Nucleus accumbens (tissue), 56 donors: ENCODE measurements at places on chromosomes 11 and 22.

DNA sequence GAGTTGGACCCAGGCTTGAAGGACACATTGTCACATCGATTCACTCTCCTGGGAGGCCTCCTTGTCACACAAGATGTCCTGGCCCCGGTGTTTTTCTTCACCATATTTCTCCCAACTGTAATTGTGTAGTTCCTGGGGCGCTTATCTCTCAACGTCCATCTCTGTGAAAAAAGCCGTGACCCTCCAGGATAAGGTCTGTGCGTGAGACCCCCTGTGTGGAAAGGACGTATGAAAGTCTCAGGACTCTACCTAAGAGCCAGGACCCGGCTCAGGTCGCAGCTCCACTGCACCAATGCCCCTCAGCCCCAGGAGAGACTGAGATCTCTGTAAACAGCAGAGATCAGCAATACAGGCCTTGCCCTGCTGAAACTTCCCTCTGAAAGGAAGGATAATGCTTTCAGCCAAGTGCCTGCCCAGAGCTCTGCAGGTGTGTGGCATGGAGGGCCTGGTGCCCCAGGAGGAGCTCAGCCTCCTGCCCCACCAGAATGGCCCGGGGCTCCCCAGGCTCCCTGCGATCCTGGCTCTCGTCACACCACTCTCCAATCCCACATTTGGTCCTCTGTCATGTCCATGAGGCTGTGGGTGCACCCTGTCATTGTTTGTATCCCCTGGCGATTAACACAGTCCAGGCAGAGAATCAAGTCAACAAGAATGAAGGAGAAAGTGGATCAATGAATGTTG, 119.2 kb upstream of the TMEM45B start:
- no peak for DNase-seq

DNA sequence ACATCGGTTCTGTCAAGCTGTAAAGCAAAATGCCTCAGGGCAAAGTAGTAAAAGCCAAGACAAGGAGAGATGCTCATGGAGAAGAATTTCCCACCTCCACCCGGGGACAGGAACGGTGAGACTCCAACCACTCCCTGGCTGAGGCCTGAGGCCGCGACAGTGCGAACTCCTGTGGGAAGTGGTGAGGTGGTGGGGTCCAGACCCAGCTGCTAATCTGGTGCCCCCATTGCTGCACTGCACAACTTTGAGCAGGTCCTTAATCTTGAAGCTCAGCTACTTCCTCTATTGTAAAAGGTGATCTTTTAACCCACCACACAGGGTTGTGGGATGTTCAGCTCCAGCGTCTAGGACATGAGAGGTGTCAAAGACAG, 83.9 kb downstream of the ZC3H12C start:
- no peak for DNase-seq

DNA sequence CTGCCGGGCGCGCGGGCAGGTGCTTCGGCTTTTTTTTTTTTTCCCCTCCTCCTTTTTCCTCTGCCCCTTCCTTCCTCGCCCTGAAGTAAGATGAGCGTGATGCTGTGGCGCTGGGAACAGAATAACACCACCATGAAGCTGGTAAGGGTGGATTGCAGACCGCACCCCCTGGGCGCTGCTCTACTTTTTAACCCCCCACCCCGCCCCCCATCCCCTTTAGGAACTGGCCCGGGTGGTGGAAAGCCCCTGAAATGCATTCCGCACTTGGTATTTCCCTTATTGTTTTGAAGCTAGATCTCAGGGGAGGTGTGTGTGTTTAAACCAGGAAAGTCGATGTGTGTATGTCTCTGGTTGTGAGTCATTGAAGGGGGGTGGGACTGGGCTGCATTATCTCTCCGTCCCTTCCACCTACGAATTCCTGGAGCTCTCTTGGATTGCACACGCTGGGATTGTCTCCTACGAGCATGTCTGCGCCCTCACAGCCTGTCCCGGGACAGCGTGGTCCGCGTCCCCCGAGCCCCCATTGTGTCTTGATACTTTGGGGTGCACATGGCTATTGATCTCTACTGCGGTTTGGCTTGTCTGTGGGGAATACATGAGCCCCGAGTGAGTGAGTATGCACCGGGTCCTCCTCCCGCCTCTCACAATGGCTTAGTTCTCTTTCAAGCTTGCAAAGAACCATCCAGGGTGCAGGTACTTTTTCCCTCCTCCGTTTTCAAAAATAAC, 64.9 kb downstream of the NAV2 start:
- no peak for DNase-seq

GRCh38 chr22:19375435-19375834, 56.1 kb downstream of the HIRA start:
- DNase-seq: no peak

DNA sequence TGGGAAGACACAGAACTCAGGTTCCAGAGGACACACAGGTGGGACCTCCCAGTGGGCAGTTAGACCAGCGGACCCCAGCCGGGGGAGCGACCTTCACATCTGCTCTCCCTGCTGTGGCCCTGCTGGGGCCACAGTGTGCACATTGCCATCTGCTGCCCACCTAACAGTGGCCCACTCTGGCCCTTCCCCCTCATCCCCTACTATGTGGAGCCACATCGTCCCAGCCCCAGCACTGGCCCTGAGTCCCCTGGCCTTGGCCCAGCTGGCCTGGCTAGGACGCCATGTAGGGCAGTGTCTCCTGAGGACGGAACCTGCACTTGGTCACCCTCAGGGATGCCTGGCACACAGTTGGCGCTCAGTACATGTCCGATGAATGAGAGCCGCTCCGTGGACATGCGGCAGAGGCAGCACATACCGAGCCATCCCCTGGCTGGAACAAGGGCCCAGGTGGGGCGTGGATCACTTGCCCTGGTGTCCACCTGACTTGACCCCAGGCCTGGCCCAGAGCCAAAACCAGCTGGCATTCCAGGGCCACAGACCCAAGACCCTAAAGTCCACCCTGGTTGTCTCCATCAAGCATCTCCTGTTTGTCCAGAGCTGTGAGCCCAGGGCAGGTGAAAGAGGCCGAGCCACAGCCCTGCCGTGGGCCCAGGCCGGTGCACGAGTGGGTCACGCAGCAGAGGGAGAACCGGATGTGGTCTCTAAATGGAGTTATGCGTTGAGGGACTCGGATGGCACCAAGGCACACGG, 93.1 kb upstream of the FGF3 start:
- DNase-seq: no peak

GRCh38 chr11:57751676-57752253, at the start of gene BTBD18:
TSS of gene BTBD18 (minus strand) at chr11:57751819. CDS start at chr11:57751188, 631 bp downstream.
- DNase-seq: no peak

DNA sequence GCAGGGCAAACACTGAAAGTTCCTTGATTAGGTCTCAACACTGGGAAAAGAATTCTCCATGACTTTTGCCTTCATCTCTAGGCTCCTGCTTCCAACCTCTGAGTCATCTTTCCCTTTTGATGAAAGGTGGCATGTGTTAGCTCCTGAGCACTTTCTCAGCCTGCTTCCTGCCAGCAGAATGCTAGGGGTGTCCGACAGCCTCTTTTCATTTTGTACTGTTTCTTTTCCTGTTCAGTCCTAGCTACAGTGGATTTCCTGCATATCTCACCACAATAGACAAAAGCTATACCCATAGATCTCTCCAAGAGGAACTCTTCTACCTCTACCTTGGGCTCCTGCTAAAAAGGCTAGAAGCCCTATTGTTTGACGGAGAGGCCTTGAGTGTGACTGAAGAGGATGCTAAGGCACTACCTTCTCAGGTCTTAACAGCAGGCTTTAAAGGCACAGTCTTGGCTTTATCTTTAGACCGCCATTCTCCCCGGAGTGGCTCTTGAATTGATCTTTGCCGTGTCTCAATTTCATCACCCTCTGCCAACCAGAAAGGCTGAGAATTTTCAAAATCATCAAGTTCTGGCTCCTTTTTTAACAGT, 145.5 kb downstream of the RBFOX2 start:
- no peak for DNase-seq

DNA sequence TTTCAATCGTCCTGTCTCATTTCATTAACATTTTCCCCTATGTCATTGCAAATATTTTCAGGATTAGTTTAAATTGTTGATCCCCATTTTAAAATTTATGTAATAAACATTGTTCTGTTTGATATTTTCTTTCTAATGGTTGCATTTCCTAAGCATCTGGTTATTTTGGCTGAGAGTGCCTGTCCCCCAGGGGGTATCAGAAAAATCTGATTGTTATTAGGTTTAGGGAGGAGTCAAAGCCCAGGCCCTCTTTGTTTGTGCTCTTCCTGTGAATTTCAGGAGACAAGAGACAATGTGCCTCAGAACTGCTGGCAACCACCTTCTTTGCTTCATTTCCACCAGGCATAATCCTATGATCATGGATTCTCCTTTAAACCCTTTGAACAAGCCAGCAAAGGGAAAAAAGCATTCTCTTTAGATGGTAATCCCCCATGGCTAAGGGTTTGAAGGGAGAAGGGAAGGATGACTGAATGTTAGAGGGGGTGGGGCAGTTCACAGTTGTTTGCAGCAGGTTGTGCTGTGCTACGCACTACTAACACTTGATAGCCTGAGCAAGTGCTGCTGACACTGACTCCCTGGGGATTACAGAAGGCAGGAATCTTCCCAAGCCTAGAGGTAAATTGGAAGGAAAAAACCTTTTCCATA, 462.4 kb upstream of the LRRC4C start:
- no peak for DNase-seq

DNA sequence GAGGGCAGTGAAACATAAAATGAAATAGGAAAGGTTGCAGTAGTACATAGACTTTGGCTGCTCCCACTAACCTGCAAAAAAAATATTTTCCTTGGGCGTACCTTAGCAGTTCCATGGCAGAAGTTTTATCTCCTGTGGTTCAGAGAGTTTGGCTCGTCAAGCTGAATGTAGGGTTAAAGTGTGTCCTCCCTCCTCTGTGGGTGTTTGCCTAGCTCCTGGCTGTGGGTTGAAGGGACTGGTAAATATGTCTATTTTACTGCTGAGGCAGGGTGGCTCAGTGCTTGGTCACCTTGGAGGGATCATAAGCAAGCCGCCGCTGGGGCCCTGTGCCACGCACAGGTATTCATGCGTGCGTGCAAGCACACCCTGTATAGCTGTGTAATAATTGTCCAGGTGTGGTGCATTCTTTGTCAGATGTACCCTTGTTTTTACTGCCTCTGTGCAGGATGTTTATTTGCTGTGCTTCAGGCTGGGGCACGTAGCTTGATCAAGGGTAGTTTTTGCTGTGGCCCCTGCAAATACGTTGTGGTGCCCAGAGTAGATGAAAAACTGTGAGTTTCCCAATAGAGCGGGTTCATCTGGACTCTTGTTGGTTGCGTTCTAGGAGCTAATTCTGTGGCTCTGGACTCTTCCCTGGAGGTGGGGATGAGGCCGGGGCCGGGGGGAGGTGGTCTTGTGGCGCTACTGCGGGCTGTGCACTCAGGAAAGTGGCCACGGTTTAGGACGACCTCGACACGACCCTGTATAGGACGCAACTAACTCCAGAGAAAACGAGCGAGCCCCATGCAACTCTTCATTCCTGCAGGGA, 732 bp upstream of the SORL1 start:
- DNase-seq: no peak

GRCh38 chr11:121814962-121815361, 301.1 kb downstream of the BLID start:
- no peak for DNase-seq

GRCh38 chr22:27513021-27513420, 288.5 kb downstream of the MN1 start:
- DNase-seq: no peak

DNA sequence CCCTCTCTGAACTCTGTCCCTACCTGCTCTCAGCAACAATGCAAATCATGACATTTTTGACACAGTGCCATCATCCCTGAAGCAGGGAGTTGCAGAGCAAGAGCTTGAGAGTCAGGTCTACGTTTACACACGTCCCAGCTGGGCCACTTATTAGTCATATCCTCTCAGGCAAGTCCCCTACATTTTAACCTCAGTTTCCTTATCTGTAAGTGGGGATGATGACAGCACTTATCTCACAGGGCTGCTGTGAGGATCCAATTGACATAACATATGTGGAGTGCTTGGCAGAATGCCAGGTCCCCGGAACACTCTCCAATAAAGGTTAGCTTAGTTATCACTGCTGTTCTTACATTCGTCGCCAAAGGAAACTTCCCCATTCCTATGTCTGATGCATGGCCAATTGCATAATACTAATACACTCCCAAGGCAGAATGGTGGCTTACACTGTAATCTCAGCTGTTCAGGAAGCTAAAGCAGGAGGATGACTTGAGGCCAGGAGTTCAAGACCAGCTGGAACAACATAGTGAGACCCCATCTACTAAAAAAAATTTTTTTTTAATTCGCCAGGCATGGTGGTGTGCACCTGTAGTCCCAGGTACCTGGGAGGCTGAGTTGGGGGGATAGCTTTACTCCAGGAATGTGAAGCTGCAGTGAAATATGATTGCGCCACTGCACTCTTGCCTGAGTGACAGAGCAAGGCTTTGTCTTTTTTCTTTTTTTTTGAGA, 16.6 kb downstream of the ASCC2 start:
- DNase-seq: no peak

- peak; percentile 35 for DNase-seq
Observed at GRCh38 chr11:65471447-65471891, 27.4 kb upstream of the MALAT1 start.

- peak; percentile 75 for DNase-seq
Observed at GRCh38 chr11:112962579-112963367, 1.6 kb downstream of the NCAM1 start.

- DNase-seq: no peak
Observed at GRCh38 chr22:37675930-37676735, 697 bp downstream of the LGALS1 start.

DNA sequence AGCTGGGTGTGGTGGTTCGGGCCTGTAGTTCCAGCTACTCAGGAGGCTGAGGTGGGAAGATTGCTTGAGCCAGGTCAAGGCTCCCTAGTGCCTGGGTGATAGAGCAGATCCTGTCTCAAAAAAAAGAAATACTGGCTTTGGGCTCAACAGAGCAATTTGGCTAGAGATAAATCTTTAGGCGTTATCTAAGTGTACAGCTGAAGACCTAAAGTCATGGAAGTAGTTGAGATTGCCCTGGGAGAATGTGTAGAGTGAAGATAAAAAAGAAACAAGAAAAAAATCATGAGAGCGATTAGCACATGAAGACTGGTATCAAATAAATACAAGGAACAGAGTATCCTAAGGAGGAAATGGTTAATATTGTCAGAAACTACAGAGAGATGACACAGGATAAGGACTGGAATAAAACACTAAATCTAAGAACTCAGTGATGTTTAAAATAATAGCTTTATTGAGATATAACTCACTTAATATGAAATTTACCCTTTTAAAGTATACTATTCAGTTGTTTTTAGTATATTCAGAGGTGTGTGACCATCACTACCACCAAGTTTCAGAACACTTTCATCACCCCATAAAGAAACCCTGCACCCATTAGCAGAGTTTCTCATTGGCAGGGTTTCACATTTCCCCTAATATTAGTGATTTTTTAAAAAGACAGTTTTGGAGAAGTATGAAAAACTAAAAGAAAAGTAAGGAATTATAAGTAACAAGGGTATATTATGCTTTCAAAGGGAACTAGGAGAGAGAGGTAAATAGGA, 20.7 kb downstream of the PIK3C2A start:
- DNase-seq: no peak
